ENCODE measurements at places on chromosomes 4 and X. TPM values are rescaled to one million over a fixed set of nuclear protein-coding genes. Genes with fewer than 3 reads are reported as not detected.

- no peak for DNase-seq
These were observed 703.1 kb downstream of the CENPC start for GRCh38 chr4:66842026-66842723.

- no peak for DNase-seq
These were observed 939.8 kb downstream of the GLUD2 start for GRCh38 chrX:121987163-121987562.

- peak; percentile 44 for DNase-seq
These were observed 213.4 kb upstream of the LNX1 start for GRCh38 chr4:53804719-53805118.

- peak; percentile 0 for DNase-seq
These were observed 560.4 kb downstream of the GRXCR1 start for GRCh38 chr4:43452948-43453347.

DNA sequence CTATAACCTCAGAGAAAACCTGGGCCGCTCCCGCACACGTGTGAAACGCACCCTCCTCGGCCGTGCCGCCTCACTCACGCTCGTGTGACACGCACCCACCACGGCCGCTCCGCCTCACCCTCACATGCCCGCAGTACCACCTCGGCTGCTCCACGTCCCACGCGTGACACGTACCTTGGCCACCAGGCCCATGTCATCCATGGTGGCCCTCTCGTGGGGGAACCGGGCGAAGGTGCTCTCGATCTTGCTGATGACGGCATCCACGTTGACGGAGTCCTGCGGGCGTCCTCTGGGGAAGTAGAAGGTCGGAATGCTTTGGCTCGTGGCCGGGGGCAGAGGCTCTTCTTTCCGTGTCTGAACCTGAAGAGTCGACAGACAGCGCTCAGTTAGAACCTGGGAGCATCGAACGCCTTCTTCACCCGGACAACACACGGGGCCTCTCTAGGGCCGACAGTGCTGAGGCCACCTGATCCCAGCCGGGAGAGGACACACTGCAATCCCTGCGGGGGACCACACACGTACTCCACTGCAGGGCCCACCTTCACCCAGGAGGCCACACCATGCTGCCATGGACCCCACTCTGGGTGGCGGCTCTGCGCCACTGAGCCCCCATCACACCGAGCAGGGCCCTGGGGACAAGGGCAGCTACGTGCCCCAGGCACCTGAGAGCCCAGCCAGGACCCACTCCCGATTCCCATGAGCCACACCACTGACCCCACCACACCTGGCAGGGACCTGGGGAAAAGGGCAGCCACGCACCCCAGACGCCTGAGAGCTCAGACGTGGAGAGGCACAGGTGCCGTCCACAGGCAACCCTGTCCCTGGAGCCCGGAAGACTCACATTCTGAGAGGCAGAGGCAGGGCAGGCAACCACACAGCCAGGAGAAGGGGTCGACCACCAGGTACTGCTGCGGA lies 25.2 kb downstream of the PPP2R3B start:
- DNase-seq = no peak

The RASL11B gene
- polyA plus RNA-seq = not detected

The LIN54 gene
- 11.8 TPM for polyA plus RNA-seq

All from small intestine (tissue), 16 donors.